ENCODE measurements at places on chromosomes 1 and 21.

GRCh38 chr1:26158908-26159742 is at the start of gene FAM110D:
FAM110D (plus strand) TSS chr1:26159079; CDS start chr1:26161292, 2,213 bp downstream.
- DNase-seq = no peak

GRCh38 chr1:54096877-54097240 is 43.5 kb downstream of the TCEANC2 start:
- DNase-seq = peak; percentile 57

GRCh38 chr1:186626356-186626932 is 53.8 kb downstream of the PTGS2 start:
- DNase-seq = peak; percentile 8

- DNase-seq = no peak
Observed at GRCh38 chr1:220391491-220391890, 119.2 kb upstream of the RAB3GAP2 start.

DNA sequence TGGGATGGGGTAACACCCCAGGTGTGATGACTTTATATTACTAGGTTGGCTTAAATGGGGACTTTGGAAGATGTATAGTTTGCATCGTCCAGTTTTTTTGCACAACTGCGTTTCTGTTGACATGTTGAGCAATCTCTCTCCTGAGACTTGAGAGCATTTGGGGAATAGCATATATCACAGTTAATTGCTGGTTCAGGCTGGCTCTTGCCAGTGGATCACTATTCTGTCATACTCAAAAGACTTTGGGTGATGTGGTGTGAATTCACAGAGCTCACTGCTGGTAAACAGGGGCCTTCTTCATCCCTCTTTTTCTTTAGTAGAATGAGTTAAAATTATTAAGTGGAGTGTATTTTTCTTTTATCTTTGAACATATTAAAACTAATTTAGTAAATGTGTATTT is 44.3 kb downstream of the LHX9 start:
- no peak for DNase-seq

Measured in suppressor macrophage (primary cell).